Stimulated activated memory B cell treated with anti-CD40 and anti-IgM and Interleukin-4, amounts not matched to agents 10 μg/mL and 1 μg/mL and 100 μg/mL, for 72 hours (primary cell): ENCODE measurements at places on chromosomes 2 and 18.

DNA sequence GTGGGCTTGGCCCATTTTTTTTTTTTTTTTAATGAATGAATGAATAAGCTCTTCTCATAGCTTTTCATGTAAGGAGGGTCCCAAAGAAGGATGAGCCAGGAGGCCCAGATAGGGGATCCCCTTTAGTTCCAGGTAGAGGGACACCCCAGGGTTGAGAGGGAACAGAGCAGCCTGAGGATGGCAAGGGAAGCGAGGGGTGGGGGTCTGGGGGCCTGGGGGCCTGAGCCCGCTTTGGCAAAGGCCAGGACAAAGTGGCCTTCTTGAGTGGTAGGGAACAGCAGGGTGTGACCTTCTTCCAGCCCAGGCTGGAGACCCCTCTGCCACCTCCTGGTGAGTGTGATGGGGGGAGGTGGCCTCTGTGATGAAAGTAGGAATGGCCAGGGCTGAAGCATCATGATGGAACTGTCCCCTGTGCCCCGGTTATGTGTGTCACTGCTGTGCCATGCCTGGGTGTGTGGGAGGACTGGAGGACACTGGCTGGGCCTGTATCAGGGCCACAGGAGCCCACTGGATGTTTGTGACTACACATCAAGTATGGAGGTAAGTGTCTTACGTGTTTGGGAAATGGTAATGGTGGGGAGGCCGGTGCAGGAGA, 263.5 kb upstream of the HDAC4 start:
- ATAC-seq = no peak

DNA sequence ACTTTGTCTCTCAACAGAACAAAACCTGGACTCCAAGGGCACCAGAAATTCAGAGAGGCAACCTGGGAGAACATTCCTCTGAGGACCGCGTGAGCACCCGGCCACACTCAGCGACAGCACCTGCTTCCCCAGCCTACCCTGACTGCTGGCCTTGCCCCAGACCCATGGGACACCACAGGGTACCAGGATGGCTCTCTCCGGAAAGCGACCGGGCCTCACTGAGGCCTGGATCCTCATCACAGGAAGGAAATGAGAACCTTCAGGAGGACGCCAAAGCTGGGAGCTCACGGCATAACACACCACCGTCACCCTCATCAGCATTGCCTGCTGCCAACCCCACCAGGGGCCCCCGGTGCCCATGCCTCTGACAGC, 38.9 kb downstream of the HS6ST1 start:
- no peak for ATAC-seq

DNA sequence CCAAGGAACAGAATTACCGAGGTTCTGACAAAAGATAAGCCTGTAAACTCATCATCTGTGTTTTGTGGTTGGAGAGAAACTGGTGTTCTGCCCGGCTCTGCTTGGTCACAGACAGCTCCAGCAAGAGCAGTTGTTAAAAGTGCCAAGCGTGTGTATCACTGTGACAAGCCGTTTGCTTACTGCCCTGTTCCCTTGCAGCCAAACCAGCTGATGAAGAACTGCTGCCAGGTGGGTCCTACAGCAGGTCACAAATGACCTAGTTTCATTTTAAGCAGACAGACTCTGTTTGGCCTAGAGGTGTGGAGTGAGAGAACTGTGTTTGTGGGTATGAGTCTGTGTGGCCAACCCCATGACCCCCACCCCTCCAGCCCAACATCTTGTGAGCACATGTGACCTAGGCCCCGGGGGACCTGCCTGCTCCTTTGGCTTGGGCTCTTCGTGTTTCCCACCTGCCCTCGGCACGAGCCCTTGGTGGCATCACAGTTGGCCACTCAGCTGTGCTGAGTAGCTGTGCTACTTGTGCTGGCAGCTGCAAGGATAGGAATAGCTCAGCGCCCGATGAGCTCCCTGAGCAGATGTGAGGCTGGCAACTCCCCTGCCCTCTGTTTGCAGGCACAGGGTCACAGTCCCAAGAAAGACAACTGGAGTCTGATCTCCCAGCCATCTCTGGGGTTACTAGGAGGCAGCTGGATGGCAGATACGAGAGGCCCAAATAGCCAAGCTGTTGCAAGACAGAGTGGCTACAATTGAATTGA, 9.7 kb downstream of the OXER1 start:
- ATAC-seq = peak; percentile 86

DNA sequence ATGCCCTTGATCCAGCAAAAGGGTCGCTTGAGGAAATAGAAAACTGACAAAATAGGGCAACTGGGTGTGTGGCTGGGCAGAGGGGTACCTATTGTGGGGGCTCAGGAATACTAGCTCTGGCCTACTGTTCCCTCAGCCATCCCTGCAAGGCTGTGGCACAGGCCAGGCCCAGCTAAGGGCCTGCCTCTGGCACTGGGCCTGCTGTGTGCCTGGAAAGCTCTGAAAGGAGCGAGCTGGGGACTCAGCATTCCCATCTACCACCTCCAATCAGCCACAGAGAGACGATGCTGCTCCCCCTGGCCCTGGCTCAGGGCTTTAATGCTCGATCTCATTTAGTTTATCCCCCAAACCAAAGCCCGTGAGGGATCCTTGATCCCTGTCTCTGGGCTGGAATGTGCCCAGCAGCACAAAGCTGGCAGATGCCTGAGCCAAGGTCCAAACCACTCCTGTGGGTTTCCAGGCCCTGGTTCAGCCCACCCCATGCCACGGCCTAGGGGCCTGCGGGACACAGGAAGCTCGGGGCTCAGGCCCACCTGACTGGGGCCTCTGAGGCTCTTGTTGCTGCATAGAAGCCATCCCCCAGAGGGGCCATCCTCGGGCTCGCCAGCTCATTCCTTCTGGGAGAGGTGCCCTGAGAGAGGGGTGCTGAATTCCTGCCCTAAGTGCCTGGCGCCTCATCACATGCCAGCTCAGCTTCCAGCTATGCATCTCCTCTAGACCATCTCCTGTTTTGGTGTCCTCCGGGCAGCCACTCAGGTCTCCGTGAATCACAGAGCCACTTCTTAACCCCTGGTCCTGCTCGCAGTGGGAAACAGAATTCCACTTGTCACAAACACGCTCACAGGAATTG, 43.0 kb upstream of the KCNF1 start:
- no peak for ATAC-seq

- no peak for ATAC-seq
Observed at GRCh38 chr2:96578731-96579130, 42.2 kb downstream of the ARID5A start.

DNA sequence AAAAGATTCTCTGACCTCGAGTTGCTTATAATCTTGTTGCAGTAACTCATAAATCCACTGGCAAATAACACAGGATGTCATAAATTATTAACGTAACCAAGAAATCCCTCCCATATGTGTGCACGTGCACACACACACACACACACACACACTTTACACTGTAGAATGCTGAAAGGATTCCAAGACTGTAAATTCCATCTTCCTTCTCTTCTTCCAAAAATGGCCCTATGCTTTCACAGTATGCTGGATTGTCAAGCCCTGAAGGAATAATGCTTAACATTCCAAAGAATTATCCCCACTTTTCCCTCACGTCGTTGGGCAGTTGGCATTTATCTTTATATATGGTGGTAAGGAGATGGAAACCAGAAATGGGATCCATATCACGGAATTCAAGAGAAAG, 117.5 kb upstream of the CRIM1 start:
- ATAC-seq = no peak

DNA sequence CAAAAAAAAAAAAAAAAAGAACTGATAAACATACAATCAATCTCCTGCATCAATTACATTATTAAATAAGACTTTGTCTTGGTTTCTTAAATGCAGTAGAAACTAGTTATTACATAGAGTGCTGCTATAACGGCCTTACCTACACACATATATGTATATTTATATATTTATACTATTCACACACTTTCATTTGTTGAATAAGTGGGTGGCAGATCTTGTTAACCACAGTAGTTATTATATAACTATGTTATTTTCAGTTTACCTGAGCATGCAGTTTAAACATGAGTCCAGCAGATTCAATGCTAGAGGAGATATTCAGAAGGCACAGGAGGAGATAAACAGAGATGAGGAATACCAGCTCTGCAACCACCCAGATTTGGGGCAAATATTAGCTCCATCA, 81.5 kb upstream of the CD226 start:
- no peak for ATAC-seq

DNA sequence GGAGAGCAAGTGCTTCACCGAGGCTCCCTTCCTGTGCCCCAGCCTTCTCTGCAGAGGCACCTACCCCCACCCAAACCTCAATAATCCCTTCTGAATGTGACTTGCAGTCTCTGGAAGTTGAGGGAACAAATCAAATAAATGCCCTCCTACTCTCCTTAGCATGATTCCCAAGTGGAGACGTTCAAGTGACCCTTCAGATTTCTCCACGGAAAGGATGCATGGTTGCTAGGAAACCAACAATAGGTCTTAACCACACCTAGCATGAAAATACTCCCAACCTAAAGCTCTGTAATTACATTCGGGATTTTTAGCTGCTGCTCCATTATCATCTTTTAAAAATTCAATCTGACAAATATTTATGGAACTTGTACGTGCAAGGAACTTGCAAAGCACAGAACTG, 50.2 kb upstream of the CABLES1 start:
- no peak for ATAC-seq

- ATAC-seq = no peak
Observed at GRCh38 chr18:2417861-2418610, 153.3 kb downstream of the METTL4 start.

GRCh38 chr2:101367508-101367907, 19.8 kb downstream of the CREG2 start:
- ATAC-seq = no peak
